ENCODE measurements at places on chromosomes 4 and X.

DNA sequence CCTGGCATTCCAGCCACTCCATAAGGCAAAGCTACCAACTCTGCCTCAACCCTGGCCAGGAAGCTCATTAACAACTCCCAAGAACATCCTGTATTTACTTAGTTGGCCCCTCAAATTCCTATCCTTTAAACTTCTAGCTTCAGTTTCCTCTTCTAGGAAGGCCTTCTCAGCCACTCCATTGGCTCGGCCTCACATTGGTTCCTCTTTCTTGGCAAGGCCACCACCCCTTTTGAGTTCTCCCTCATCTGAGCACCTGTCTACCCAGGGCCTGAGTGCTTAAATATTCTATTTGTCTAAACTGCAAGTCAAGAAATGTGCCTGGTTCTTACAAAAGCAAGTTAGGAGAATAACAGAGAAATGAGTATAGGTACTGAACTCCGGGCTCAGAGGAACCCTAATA is 10.0 kb downstream of the SMC1A start:
- DNase-seq, result no peak

- no peak for DNase-seq
Measured at GRCh38 chr4:48017108-48017571, 568 bp downstream of the NIPAL1 start.

- no peak for DNase-seq
Measured at GRCh38 chrX:148448686-148449085, 51.7 kb upstream of the AFF2 start.

- no peak for DNase-seq
Measured at GRCh38 chr4:2694691-2695090, 61.4 kb downstream of the TNIP2 start.

- no peak for DNase-seq
Measured at GRCh38 chrX:44143061-44143602, 169.9 kb upstream of the NDP start.
